ENCODE measurements at places on chromosomes 13 and 19.
A peak's percentile ranks its signal among the peaks of the same experiment; 100 is the strongest.

DNA sequence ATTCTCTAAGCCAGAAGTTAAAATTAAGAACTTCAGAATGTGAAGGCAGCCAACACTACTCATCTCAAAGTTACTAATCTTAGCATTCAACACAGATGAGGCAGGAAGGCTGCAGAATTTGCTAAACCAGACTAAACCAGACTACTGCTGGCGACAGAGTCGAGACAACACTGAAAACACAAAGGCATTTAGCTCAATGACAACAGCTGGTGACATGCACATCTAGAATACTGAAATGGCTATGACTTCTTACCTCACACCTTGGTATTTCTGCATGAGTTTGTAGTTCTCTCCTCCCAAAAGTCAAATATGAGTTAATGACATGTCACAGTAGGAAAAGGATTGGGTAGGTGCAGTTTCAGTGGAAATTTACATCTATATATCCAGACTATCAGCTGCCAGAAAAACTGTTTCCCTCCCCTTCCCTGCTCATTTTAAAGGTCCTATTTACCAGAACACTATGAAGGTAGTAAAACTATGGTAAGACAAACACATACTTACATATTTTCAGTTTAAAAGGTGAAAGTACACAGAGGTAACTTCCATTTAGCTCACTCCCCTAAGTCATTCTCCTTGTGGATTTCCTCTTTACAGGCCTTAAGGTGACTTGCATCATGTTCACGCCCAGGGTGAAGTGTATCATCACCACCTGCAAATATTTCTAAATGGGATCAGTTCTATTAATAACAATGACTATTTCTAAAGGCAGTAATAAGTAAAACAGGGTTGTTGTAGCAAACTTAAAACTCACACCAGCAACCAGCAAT is 21.4 kb downstream of the FOXO1 start:
- DNase-seq, result no peak

DNA sequence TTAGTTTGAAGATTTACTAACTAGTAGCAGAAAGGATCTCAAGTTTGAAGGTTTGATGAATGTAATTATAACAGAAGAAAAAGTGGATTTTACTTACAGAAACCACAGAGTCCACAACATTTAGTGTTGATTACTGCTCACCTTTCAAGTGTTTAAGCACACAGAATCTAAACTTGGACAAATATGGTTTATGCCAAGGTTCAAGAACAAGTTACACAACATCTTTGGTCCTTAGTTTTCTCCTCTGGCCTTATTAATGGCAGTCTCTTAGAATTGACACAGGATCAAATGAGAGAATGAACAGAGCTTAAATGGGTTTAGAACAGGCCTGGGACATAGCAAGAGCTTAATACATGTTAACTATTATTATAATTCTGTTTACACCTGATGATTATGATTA is 133.0 kb downstream of the RBM26 start:
- no peak for DNase-seq

- no peak for DNase-seq
Measured at GRCh38 chr13:109892101-109892500, 105.7 kb upstream of the IRS2 start.

DNA sequence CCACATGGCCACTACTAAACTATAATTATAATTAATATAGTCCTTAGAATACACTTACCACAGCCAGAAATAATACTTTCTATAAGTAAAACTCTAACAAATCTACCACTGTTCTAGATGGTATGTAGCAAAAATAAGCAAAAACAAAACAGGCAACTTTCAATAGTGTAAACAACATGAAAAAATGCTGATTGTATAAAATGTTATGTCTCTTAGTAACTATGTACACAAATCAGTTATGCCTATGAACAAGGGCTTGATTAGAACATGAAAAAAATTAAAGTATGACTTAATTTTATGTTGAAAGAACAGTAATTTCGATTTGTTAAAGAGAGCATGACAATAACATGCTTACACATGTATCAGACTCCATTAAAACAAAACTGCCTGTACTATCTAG is 60.7 kb downstream of the LATS2 start:
- no peak for DNase-seq

- no peak for DNase-seq
Measured at GRCh38 chr19:3970313-3970807, 539 bp downstream of the DAPK3 start.

DNA sequence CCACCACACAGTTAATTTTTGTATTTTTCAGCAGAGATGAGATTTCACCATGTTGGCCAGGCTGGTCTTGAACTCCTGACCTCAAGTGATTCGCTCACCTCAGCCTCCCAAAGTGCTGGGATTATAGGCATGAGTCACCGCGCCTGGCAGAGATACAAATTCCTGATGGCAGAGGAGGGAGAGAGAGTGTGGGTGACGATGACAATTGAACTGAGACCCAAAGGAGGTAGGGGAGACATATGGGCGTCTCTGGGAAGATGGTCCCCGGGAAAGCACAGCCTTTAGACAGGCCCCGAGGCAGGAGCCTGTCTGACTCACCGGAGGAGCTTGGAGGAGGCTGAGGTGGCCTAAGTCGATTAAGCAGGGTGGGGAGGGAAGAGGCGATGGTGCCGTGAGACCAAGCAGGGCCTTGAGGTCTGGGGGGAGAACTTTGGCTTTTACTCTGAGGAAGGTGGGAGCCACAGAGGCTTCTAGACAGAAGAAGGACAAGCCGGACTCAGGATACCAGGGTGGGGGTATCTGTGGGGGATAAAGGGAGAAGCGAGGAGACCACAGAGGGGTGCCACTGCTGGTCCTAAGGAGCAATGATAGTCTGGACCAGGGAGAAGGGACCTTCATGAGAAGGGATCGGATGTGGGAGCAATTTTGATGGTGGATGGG is 38.2 kb downstream of the ARRDC2 start:
- DNase-seq, result no peak

- DNase-seq, result no peak
Measured at GRCh38 chr19:5334824-5335500, 5.7 kb downstream of the PTPRS start.

GRCh38 chr19:58182577-58182988 is 278 bp upstream of the ZNF274 start:
- no peak for DNase-seq

GRCh38 chr13:32135655-32136054 is 104.1 kb downstream of the FRY start:
- DNase-seq, result no peak

DNA sequence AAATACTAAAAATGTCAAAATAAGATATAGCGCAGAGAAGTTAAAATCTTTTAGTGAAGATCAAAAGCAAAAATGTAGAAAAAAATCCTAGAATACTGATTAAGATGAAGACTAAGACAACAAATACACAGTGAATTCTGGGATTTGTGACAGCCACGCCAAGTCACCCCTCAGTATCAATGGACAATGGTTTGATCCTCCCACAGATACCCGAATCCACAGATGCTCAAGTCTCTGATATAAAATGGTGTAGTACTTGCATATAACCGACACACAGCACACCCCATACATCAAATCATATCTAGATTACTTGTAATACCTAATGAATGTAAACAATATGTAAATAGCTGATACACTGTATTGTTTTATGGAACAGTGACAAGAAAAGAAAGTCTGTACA is 5.9 kb downstream of the MIPEP start:
- DNase-seq, result no peak

DNA sequence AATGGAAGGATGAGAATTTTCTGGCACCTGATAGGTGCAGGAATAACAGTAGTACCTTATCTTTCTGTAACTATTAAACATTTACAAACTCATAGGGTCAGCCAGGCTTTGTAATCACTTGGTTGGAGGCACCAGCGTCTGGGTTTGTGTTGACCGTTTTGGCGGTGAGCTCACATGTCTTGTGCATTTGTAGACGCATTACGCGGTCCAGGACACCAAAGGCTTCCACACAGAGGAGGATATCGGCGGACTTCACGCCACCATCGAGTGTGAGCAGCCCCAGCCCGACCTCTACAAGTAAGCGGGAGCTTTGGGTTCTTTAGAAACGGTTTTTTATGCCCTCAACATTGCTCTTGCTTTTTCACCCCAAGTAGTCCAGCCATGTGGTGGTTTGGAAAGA is 129.3 kb downstream of the ATP11A start:
- no peak for DNase-seq

DNA sequence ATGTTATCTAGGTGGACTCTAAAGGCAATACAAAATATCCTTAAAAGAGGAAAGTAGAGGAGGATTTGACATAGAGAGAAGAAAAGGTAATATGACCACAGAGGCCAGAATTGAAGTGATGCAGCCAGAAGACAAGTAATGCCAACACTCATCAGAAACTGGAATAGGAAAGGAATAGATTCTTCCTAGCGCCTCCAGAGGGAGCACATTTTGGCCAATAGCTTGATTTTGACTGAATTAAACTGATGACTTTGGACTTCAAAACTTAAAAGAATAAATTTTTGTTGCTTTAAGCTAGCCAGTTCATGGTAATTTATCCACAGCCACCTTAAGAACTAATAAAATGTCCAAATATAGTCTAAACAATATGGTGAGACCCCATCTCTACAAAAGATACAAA is 1921.9 kb downstream of the OLFM4 start:
- no peak for DNase-seq

GRCh38 chr13:102877303-102877702 is 31.5 kb downstream of the ERCC5 start:
- DNase-seq, result no peak

DNA sequence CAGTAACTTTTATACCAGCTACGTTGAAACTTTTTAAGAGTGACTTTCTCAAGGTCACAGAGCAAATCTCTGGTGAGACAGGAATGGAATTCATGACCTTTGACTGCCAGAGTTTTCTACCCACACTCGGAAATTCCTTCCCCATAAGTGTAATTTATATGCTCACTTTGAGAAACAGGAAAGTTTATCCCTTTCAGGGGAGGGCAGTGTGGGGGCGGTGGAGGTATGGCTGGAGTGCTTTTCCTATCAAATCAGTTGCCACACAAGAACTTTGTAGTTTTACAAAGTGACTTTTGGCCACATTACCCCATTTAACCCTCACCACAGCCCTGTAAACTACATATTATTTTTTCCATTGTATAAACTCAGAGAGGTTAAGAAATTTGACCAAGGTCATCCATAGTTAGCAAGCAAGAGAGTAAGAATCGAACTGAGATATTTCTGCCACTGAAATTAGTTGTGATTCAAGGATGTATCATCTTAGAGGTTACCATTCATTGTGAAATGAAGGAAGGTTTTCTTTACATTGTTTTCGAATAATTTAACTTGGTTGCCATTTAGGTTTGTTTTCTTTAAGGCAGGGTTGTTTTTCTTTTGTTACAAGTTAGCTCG is 5.9 kb downstream of the KLF12 start:
- DNase-seq, result no peak

- no peak for DNase-seq
Measured at GRCh38 chr13:24228852-24229458, 68.4 kb downstream of the SPATA13 start.

DNA sequence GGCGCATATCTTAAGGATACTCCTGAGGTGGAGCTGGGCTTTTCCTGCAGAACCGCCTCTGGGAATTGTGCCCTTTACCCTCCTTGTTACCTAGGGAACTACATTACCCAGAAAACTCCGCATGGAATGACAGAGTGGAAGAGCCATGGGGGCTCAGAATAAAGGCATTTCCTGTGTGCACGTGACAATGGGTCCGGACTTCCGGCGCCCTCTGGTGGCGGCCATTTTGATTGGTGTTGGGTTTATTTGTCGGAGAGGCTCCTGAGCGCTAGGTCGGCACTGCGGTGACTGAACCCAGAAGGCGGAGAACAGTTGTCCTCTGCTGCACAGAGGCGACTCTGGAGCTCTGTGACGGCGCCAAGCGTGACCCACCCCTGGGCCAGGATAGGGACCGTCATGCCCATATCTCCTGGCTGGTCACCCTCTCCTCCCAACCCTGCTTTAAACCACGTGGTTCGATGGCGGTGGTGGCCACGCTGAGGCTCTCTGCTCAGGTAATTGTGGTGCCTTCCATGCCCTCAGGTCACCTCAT is at the start of gene ZNF587B:
TSS of gene ZNF587B (plus strand) at position 229 of the 532 bp plus-strand sequence. CDS start at position 459, 230 bp downstream.
- DNase-seq, result peak; percentile 45

DNA sequence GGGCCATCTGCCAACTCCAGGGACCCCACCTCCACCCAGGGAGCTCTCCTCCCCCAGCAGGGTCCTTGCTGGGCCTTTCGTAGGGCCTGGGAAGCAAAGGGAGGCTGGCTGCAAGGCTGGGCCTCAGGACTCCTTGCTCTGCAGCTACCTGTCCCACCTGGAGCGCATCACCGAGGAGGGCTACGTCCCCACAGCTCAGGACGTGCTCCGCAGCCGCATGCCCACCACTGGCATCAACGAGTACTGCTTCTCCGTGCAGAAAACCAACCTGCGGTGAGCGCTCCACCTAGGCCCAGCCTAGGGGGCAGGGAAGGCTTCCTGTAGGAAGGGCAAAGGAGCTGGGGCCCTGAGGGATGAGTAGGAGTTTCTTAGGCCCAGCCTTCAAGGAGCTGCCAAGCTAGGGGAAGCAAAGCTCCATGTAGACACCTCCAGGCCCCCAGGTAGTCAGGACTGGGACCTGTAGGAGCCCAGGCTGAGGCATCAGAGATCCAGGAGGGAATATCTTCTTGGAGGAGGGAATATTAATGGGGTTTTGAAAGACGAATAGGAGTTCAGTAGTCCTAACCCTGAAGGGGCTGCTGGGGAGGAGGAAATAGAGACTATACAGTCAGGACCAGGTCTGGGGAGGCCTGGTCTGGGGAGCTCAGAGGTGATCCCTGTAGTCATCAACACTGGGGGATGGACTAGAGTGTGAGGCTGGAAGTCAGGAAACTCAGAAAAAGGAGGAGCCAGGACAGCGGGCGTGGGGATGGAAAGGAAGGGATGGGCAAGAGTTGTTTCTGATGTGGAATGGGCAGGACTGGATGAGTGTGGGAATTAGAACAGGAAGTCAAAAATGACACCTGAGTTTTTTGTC is 16.0 kb downstream of the GNA15 start:
- DNase-seq, result no peak

DNA sequence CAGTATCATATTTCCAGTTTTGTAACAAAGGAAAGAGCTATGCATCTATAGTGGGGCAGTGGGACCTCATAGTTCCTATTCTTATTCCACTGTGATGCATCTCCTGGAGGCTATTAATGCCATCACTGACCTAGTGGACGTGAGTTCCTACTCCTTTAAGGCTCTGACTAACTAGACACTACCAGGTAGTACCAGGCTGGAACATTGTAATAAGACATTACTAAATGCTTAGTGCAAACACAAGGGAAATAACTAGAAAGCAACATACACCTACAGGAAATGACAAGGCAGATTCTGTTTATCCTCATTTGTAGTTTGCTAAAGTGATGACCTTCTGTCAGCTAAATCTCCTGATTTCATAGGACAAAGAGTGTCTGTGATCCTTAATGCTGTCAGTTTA is 192.5 kb downstream of the POSTN start:
- no peak for DNase-seq

DNA sequence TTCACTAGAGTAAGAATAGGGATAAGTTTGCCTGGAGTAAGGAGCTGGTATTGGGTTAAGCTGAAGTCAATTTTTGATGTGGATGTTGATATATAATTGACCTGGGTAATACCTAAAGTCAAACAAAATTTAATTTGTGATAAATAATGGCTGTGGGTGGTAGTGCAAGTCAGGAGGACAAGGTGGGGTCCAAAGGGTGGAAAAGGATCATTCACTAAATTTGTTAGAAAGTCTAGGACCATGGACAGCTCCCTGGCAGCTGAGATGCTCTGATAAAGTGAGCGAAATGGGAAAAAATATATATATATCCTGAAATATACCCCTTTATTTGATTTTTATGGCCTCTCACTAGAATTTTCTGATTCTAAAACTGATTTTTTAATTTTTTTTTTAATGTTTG is 463.5 kb downstream of the GPC6 start:
- no peak for DNase-seq

GRCh38 chr19:11247391-11247790 is 8.0 kb downstream of the ANGPTL8 start:
- DNase-seq, result no peak

- no peak for DNase-seq
Measured at GRCh38 chr19:5321851-5322681, 18.5 kb downstream of the PTPRS start.
